ENCODE measurements at places on chromosomes 16 and 17. TPM values are rescaled to one million over a fixed set of nuclear protein-coding genes. Genes with fewer than 3 reads are reported as not detected.

Gene COIL
- 23.1 TPM for polyA plus RNA-seq

Gene MRM1
- 3.0 TPM for polyA plus RNA-seq

Gene CHRNE
- polyA plus RNA-seq, result 0.59 TPM

Gene RPRML
- not detected for polyA plus RNA-seq

Gene DPH1
- polyA plus RNA-seq, result 23.8 TPM

Gene CNGB1
- not detected for polyA plus RNA-seq

Gene DDX42
- polyA plus RNA-seq, result 19.3 TPM

Gene DNAI2
- polyA plus RNA-seq, result not detected

Gene CCL2
- not detected for polyA plus RNA-seq

Gene MYOCD
- polyA plus RNA-seq, result not detected

Gene RASD1
- 0.27 TPM for polyA plus RNA-seq

Gene TMEM235
- not detected for polyA plus RNA-seq

Gene NPIPA2
- not detected for polyA plus RNA-seq

Gene PLA2G10
- not detected for polyA plus RNA-seq

Gene ATAD5
- polyA plus RNA-seq, result 1.9 TPM

Gene CDRT15
- not detected for polyA plus RNA-seq

Gene FBXW10B
- not detected for polyA plus RNA-seq

Gene ALOXE3
- polyA plus RNA-seq, result not detected

Gene OR2C1
- 1.9 TPM for polyA plus RNA-seq

Gene TMEM92
- not detected for polyA plus RNA-seq

Gene MT4
- not detected for polyA plus RNA-seq

Gene GCGR
- polyA plus RNA-seq, result not detected

Gene DHRS7C
- not detected for polyA plus RNA-seq

All from naive B cell (primary cell).